ENCODE measurements at places on chromosomes 12 and 14.
A peak's percentile ranks its signal among the peaks of the same experiment; 100 is the strongest.

DNA sequence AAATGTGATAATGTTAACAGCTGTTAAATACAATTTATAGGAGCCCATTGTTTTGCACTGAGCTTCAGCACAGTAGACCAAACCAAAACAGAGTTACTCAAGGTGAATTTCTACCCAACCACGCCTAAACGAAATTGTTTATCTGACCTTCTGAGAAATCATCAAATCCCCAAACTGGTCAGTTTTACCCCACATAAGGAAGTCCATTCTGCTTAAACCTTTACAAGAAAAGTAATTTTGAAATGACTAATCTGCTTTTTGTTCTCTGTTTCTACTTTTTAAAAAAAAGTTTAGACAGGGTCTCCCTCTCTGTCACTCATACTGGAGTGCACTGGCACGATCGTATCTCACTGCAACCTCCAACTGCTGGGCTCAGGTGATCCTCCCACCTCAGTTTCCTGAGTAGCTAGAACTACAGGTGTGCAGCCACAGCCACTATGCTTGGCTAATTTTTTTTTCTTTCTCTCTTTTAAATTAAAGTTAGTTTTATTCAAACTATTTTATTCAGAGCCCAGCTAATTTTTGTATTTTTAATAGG lies 1.4 kb upstream of the RNF10 start:
- DNase-seq: no peak

DNA sequence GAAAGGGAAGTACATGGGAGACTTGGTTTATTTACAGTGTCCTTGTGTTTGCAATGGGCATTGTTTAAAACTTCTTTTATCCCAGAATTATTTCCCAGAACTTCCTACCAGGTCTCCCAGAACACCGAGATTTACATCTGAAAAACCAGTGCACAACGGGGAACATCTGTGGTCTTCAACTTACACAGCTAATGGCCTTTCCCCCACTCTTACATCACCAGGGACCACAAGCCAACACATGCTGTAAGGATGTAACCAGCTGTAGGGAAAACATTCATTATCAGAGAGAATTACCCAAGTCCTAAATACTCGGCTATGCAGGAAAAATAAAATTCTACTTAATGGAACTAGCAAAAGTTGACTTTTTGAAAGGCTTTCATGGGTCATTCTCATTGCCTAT lies 267.6 kb downstream of the DUSP6 start:
- DNase-seq: peak; percentile 88

GRCh38 chr14:106317593-106317992 lies 791.2 kb downstream of the TMEM121 start:
- DNase-seq: no peak

DNA sequence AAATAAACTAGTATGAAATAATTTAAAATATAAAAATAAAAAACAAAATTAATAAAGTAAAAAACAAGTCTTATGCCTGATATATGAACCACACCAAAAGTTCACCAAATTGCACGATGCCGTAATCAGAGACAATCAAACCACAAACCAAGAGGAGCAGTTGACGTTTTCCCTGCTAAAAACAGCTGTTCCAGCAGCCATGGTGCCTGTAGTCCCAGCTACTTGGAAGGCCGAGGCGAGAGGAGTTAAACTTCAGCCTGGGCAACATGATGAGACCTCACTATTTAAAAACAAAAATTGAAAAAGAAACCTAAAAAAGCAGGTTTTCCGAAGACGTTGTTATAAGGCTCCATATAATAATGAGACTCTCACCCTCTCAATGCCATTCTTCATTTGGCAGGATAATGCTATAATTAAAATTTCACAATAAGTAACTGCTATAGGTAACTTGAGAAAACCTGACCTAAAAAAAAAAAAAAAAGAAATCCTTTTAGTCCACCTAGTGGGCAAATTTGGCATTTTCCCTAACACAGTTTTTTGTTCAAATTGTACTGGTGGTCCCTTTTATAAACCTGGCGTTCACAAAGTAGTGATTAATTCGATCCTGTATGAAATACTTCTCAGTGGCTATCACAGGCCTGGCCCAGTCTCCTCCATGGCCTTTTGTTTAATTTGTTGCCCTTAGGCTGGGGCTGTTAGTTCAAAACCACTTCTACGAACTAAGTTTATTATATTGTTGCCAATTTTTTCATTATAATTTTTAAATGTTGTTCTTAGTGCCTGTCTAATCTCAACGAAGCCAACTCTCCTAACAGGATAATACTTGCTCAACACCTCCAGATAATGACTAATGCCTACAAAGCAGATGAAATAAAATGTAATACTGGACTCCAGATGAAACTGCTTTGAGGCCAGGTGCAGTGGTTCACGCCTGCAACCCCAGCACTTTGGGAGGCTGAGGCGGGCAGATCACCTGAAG lies 62.1 kb downstream of the TNFAIP2 start:
- DNase-seq: no peak

- DNase-seq: no peak
These were observed 2.5 kb upstream of the SERPINA10 start for GRCh38 chr14:94295360-94296180.

DNA sequence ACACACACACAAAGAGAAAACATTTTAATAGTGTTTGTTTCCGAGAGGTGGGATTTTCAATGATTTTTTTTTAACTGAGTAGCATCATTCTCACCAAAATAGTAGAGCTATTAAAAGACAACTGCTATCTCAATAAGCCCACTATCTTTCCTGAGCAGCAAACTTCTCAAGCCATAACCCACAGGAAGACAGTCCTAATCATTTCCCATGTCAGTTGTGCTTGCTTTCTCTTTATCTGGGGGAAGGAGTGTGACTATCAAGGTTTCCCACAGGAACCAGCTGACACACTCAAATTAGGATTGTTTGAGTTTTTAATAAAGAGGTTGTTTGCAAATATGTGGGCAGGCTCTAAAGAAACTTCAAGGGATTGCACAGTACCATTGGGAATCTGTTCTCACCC lies 4.9 kb upstream of the MAX start:
- no peak for DNase-seq

- DNase-seq: no peak
These were observed 78.6 kb downstream of the CHST11 start for GRCh38 chr12:104535369-104535768.

DNA sequence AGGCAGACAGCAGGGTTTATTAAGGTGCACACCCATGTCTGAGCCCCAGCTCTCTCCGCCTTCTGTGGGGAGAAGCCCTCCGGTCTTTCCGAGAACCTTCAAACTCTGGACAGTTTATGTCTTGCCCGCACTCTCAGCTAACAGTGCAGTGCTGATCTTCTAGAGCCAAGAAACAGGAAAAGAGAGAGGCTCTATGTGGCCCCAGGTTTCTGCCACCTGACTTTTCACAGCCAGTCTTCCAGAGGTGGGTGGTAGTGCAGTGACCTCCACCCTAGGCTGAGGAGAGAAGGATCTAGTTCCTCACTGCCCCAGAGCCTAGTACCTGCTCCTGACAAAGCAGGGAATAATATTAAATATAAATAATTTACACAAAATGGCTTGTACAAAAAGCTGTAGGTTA lies 4.0 kb upstream of the SLC22A17 start:
- DNase-seq: no peak

- DNase-seq: no peak
These were observed 61.6 kb downstream of the SERPINA3 start for GRCh38 chr14:94673781-94674231.

DNA sequence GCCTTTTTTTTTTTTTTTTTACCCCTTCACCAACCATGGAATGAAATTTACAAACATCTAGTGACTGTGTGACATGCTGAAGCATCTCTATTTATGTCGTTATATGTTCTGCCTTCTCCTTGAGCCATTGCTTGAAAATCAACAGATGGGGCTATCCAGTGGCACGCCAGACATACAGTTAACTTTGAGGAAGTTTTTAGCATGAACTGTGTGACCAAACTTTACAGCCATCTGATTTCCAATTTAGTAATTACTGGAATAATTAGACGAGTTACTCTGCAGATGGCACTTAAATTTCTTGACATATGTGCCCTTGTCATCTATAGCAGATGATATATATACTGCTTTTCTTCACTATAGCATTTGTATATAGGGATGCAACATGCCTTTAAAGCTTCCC lies 192.1 kb downstream of the SNAPC1 start:
- no peak for DNase-seq

- DNase-seq: no peak
These were observed 268.8 kb upstream of the BTG1 start for GRCh38 chr12:92414170-92415070.

DNA sequence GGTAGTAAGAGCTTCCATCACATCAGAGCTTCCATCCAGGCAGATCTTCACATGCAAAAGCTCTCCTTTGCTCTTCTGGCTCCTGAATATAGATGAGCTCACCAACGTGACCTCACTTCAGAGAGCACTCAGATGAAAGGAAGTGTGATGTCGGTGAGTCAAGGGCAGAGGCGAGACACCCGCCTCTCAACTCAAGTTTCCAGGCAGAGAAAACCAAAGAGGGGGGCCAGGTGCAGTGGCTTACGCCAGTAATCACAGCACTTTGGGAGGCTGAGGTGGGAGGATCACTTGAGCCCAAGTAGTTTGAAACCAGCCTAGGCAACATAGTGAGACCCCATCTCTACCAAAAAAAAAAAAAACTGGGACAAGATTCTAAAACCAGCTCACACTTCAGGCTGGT lies 126.9 kb downstream of the DUSP6 start:
- DNase-seq: no peak

DNA sequence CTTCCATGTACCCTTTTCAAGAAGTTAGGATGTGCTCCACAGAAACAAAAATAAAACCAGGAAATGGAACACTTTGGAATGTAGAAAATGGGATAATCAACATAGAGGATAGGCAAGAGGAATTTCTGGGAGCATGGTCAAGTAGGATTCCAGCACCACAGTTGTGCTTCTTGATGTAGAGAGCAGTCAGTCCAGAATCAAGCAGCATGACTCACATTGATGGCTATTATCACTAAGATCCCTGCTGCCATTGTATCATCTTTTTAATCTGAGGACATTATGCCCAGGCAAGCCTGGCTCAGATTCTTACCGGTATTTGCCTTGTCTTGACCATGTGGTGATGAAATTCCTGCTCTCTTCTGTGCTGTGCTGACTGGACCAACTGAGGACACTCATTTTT lies 5.7 kb downstream of the ETFRF1 start:
- peak; percentile 7 for DNase-seq

- no peak for DNase-seq
These were observed 4.5 kb downstream of the HCAR1 start for GRCh38 chr12:122726080-122726558.

- DNase-seq: no peak
These were observed 15.4 kb downstream of the VASH1 start for GRCh38 chr14:76776428-76777251.

DNA sequence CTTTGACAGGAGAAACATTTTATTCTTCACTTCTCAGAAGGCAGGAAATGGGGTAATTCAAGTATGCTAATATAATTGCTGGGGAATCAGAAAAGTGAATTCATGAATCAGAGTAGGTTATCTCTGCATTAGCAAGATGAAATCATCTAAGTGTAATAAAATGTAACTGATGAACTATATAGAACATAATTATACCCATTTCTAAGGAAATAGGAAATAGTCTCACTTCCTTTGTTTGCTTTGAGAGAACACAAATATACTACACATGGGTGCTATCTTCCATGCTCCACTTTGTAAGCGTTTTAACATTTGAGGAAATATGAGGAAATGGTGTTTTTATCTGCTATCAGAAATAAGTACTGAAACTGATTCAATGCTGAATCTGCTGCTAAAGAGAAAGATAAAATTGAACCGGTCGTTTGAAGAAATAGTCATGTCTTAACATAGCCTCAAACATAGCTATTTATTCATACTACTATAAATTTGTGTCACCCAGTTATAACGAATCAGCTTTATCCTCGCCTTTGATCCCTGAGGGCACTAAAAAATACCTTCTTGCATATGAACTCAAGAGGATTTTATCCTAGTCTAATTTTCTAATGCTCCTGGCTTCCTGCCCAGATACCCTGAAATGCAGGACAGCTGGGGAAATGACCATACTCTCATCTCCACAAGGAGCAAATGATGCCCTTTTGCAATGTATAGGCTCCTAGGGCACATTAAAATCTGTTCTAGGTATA lies 696.0 kb downstream of the C12orf50 start:
- DNase-seq: no peak

- no peak for DNase-seq
These were observed 181.7 kb downstream of the NPAS3 start for GRCh38 chr14:33120341-33120740.

GRCh38 chr14:96121660-96122395 lies 82.7 kb downstream of the C14orf132 start:
- peak; percentile 60 for DNase-seq

DNA sequence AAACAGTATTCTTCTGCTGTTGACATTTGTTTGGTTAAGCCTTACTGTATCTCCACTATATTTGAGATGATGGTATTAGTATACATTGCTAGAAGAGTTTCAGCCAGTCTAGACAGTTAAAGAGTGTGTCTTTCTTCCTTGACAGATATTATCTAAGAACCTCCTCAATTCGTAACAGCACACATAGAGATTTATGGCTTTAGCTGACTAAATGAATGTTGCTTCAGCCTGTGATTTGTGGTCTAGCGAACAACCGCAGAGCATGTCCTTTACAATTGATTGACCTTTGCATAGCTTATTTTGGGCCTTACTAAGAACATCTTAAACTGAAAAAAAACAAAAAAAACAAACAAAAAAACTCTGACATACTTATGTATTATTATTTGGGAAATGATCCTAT lies 122.2 kb downstream of the DAAM1 start:
- no peak for DNase-seq

DNA sequence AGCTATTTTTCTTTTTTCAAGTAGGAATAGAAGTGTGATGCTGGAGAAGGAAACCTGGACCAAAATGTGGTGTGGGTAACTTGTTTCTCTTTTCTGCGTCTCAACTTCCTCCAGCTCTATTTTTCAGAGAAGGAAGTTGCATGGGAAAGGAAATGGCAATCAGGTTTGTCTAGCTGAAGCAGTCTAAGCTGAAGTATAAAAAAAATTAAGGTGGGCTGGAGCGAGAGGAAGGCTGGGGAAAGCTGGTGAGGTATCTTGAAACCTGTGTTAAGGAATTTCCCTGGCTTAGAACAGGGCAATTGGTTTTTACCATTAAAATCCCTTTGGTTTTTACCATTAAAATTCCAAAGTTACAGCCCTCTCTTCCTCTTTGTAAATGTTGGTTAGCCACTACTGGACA lies 34.2 kb upstream of the NINJ2 start:
- DNase-seq: no peak

- DNase-seq: no peak
These were observed 746.6 kb downstream of the LRFN5 start for GRCh38 chr14:42353315-42353714.

DNA sequence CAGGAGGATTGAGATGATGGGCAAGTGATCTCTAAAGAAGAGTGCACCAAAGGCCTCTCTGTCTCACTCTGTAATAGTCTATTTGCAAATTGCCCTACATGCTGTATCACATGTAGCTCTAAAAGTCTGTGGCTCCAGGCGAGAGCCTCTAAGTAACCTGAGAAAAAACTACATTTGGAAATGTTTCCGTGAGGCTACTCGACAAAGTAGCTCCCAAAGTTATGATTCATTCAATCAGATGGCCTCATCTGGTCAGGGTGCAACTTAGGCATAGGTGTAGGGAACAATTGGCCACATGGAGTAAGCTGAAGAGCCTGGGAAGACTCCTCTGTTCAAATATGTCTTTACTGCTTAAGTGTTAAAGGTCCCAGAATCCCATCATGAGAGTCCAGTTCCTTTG lies 155.4 kb upstream of the PLEKHG7 start:
- no peak for DNase-seq

GRCh38 chr12:102571889-102572288 lies 91.5 kb upstream of the IGF1 start:
- no peak for DNase-seq

GRCh38 chr12:46368684-46369083 lies 3.9 kb downstream of the SLC38A2 start:
- no peak for DNase-seq

GRCh38 chr12:16789204-16789790 lies 183.3 kb upstream of the LMO3 start:
- no peak for DNase-seq
